ENCODE measurements at places on chromosomes 4 and X. TPM values are rescaled to one million over a fixed set of nuclear protein-coding genes. Genes with fewer than 3 reads are reported as not detected.

DNA sequence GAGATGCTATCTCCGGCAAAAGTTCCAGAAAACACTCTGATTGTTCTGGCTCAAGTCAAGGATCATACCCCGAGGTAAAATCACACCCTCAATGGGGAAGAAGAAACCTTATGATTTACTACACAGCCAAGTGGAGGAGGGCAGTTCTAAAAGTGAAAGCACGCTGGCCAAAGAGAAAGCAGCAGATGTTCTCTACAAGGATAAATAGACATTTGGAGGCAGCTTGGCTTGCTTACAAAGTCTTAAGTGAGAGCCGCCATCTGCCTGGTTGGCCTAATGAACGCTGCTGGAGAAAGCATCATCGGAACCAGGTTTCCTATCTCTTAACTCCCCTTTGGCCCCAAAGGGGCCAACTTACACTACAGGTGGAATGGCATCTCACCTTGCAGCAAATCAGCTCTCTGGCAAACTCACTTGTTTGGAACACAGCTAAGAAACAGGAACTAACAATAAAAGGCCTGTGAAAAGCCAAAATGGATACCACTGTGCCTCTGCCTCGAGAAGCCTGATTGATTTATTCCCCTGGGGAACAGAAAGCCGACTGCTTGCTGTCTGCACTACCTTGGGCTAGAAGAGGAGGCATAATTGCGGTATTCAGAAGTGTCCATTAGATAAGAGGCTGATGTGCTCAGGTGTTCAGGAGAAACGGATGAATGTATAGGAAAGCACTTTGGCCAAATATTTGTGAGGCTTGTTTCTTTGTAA lies 22.8 kb downstream of the FRAS1 start:
- DNase-seq: no peak

DNA sequence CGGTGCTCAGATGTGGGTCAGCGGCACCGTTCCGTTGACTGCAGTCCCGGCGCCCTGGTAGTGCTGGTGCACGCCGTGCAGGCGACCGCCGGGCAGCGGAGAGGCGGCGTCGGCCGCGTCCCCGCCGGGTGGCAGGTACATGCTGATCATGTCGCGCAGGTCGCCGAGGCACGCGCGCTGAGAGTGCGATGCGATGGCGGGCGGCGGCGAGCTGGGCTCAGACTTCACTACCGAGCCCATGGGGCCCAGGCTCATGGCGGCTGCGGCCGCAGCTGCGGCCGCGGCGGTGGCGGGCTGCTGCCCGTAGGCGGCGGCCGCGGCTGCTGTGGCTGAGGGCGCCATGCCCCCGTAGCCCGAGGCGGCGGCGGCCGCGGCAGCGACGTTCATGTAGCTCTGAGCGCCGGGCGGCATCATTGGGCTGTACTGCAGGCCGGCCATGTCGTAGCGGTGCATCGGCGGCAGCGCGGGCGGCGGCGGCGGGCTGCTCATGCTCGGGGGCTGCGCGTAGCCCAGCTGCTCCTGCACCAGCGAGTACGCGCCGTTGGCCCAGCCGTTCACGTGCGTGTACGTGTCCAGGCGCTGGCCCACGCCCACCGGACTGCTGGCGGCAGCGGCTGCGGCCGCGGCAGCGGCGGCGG lies 1.0 kb downstream of the SOX3 start:
- no peak for DNase-seq

DNA sequence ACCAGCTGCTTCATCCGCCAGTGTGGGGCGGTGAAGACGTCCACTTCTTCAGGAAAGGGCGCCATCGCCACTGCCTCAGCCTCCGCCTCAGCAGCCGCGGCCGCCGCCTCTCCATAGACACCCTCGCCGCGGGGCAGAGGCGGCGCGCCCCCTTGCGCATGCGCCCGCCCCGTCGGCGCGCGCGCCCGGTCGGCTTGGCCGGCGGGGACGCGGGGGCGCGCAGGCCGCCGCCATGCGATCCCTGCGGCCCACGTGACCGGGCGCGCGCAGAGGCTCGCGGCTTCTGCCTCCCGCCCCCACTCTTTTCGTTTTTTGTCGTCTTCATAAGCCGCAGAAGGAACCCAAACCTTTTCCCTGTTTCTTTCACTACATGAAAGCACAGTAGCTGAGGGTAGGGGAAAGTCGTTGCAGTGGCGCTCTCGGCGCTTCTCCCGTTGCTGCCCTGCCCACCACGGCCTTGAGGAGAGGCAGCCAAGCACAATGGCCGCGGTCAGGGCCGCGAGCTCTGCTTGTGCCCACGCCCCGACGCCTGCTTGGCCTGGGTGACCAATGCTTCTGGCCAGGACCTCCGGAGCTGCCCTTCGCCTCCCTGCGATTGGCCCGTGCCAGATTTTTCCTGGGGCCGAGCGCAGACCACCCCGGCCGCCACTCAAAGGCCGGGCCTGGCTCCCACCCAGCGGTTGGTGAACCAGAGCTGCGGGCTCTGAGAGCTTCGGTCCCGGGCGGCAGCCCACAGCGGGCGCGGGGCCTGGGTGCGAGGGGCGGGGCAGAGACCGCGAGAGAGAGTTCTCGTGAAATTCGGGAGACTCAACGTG lies at the start of gene FBXL5:
Gene FBXL5, minus strand, starts transcription at position 135 of the 815 bp plus-strand sequence. Its CDS starts 70 bp downstream, at position 65.
- peak; percentile 86 for DNase-seq

GRCh38 chr4:105112274-105112673 lies 34.4 kb upstream of the TET2 start:
- DNase-seq: no peak

GRCh38 chrX:69556060-69557011 lies 52.2 kb downstream of the NALF2 start:
- DNase-seq: no peak

DNA sequence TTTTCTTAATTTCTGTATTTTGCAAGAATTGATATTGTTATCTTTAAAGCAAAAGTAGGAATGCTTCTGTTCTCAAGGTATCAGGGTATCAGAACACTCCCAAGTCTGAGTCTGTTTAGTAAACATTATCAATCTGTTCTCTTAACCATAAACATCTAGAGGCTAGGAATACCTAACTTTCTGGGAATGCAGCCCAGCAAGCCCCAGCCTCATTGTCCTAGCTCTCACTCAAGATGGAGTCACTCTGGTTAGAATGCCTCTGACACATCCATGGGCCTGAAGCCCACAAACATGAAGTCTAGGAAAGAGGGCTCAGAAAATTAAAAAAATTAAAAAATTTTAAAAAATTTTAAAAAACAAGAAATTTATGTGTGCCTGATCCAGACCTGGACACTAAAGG lies 315.1 kb upstream of the DKK2 start:
- no peak for DNase-seq

DNA sequence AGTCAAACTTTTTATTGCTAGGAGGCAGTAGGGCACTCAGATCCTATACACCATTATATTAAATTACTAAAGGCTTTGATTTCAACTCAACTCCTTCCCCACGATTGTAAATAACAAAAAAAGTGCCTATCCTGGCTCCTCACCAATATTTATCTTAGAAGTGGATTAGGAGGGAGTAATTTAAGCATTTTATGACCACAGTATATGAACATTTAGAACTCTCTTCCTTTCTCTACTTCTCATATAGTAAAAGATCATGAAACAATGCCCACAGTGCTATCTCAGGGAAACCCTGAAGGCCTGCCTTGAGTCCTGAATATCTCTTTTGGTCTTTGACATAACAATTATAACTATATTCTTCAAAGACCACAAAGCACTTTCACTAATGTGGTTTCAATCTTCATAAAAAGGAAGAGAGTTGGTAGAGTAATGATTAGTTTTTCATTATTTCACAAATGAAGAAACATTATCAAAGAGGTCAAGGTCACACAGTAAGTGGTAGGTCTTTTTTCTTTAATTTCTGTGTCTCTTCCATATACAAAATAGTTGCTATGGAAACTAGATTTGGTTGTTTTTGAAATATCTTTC lies 29.1 kb upstream of the ADH1C start:
- no peak for DNase-seq

DNA sequence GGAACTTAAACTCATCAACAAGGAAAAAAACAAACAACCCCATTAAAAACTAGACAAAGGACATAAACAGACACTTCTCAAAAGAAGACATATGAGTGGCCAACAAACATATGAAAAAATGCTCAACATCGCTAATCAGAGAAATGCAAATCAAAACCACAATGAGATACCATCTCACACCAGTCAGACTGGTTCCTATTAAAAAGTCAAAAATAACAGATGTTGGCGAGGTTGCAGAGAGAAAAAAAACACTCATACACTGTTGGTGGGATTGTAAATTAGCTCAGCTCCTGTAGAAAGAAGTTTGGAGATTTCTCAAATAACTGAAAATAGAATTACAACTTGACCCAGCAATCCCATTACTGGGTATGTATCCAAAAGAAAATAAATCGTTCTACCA lies 28.7 kb downstream of the APLN start:
- DNase-seq: no peak

GRCh38 chr4:149751174-149751573 lies 64.5 kb downstream of the IQCM start:
- DNase-seq: no peak

DNA sequence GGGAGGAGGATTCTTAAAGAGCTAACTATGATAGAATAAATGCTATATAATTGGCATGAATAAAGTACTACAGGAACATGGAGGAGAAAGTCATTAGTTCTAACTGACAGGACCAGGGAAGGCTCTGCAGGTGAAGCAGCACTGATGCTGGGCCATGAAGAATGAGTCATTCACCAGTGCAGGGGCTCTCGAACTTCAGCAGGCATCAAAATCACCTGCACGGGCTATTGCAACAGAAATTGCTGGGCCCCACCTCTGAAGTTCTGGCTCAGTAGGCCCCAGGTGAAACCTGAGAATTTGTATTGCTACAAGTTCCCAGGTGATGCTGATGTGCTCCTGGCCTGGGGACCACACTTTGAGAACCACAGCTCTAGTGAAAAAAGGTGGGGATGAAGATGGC lies 33.7 kb downstream of the TMEM150C start:
- no peak for DNase-seq

- DNase-seq: no peak
These were observed 108.3 kb downstream of the CDS1 start for GRCh38 chr4:84691170-84691691.

- DNase-seq: no peak
These were observed 45.6 kb downstream of the TMEM154 start for GRCh38 chr4:152634110-152634760.

DNA sequence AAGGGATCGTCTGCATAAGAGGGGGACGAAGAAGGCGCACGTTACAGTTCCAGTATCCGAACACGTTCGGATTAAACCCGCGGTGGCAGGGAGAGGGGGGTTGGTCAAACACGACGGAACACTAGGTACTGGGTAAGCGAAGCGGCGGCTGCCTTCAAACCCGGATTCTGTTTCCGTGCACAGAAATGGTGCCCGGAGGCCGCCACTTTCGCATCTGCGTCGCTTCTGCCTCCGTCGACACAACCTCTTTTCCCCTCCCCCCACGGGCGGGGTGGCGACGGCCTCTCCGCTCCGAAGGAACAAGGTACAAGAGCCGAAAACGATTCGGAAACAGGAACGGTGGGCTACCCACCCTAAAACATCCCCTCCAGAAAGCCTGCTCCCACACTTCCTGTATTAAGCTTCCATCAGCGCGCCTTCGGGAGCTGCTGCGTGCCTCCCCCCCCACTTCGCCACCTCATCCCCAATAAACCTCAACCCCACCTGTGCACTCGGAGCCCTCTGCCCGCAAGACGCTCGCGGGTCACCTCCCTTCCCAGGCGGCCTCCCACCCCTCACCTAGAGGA lies 667 bp downstream of the G3BP2 start:
- peak; percentile 53 for DNase-seq

DNA sequence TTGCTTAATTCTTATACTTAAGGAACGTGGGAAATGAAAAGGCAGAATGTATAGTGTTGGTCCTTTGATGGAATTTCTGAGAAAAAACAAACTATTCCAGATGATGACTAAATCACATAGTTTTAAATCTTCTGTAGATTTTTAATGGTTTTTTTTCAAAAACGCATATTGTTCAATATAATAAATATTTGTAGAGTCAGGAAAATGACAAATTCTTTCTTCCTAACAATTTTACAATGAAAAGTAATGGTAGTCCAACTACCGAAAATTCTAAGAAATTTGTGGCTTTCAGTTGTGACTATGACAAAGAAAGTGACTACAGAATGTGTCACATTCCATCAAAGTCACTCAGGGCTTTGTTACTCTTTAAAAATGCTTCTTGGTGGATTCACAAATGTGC lies 164.8 kb upstream of the PITX2 start:
- no peak for DNase-seq

DNA sequence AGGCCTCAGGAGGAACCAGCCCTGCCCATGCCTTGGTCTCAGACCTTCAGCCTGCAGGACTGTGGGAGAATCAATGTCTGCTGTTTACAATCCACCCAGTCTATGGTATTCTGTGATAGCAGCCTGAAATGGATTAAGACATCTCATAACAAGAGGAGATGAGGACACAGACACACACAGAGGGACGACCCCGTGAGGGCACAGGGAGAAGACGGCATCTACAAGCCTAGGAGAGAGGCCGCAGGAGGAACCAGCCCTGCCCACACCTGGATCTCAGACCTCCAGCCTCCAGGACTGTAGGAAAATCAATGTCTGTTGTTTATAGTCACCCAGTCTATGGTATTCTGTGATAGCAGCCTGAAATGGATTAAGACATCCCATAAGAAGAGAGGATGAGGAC lies 3.3 kb downstream of the SLC25A6 start:
- DNase-seq: no peak

DNA sequence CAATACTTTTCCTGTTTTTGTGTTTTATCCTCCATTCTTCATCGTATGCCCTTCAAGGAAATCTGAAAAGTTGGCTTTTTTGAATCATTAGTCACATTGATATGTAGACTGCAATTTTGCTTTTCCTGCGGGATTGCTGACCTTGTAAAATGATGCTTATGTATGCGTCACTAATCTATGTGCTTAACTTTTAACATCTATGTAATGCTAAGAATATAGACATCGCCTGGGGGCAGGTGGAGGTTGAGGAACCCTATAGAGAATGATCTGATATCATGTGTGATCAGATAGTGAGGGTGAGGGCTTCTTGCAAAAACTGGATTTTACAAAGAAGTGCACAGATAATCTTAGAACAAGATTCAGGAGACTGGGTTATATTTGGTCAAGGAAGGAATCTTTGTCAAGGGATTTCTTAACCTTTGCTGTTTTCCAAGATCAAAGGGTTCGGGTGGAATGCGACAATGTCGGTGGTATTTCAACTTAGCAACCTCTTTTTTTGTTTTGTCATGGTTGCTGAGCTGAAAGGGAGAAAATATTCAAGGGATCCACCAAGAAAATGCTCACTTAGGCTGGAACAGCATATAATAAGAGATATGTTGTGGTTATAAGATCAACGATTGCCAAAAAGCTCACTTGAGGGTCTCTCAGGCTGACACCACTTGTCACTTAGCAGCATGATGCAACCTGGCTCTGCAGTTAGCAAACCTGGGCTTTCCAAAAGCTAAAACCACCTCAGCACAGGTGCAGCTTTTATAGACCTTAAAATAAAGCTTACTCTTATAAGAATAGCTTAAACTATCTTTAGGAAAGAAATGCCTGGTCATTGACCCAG lies 70.6 kb upstream of the PUDP start:
- DNase-seq: no peak

TMEM255A gene
- polyA plus RNA-seq: 0.25 TPM

MAGEB18 gene
- polyA plus RNA-seq: not detected

NR0B1 gene
- 0.47 TPM for polyA plus RNA-seq

FAM241A gene
- polyA plus RNA-seq: 1.7 TPM

EXOC1L gene
- polyA plus RNA-seq: not detected

F8A2 gene
- not detected for polyA plus RNA-seq

IL2 gene
- not detected for polyA plus RNA-seq

Data from left renal cortex interstitium (tissue), 4 donors.